Right renal pelvis (tissue), 4 donors: ENCODE measurements at places on chromosomes 5 and 9. TPM values are rescaled to one million over a fixed set of nuclear protein-coding genes. Genes with fewer than 3 reads are reported as not detected.

GRCh38 chr5:179265514-179266290, 79.6 kb downstream of the ADAMTS2 start:
- peak; percentile 50 for DNase-seq

DNA sequence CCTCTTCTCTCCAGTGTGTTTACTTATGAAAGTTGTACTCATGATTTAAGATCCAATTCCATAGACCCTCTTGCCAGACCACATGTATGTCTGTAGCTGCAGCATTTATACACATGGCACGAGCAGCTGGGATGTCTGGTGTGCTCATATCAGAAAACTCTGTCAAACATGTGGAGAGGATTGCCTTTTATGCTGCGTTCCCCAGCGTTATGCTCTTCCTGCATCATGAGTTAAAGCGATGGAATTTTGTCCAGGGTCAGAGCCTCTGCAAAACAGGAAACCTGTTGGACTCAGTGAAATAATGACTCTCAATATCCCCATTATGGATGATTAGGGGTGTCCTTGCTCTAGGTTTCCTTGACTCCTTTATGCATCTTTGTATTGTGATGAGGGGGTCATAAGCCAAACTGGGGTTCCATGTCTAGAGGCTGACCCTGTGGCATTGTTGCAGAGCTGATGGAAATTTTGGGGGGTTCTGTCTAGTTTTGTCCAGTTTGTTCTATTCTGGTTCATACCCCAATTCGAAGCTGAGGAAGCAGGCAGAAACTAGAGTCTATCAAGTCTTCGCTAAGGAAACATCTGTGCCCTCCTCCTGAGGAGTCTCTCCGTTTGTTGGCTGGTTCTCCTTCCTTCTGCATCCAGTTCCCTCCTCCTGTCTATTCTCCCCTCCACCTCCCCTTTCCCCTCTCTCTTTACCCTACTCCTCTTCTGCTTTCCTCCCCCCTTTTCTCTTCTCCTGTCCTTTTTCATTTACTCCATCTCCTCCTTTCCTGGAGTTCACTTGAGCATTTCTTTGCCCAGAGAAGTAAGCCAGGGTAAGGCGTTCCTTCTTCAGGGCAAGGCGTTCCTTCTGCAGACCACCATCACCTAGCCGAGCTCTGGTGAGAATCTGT, 252.8 kb downstream of the MAST4 start:
- no peak for DNase-seq

CYSRT1 gene
- polyA plus RNA-seq = 4.9 TPM

PLPP7 gene
- 2.5 TPM for polyA plus RNA-seq

GOLM1 gene
- 169 TPM for polyA plus RNA-seq

DNA sequence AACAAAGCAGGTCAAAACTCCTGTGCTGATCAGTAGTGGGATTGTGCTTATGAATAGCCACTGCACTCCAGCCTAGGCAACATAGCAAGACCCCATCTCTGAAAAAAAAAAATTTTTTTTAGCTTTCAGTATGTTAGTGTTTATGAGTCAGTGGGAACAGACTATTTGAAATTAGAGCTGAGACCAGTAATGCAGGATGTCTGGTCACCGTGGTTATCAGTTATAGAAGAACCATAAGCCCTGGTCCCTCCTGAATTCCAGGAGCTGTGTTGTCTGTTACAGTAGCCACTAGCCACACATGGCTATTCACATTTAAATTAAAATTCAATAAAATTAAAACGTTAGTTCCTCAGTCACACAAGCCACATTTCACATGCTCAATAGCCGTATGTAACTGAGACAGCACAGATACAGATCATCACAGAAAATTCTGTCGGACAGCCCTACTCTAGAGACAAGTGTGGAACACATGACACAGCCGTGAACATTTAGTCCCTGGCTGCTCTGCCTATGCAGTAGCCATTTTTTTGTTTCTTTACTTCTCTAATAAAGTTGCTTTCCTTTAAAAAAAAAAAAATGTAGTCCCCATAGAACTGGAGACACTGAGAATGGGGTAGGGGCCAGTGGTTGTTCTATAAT, 96.1 kb upstream of the SAP30L start:
- no peak for DNase-seq

BARHL1 gene
- not detected for polyA plus RNA-seq

- no peak for DNase-seq
Observed at GRCh38 chr5:157708866-157709265, 22.4 kb upstream of the THG1L start.

DNA sequence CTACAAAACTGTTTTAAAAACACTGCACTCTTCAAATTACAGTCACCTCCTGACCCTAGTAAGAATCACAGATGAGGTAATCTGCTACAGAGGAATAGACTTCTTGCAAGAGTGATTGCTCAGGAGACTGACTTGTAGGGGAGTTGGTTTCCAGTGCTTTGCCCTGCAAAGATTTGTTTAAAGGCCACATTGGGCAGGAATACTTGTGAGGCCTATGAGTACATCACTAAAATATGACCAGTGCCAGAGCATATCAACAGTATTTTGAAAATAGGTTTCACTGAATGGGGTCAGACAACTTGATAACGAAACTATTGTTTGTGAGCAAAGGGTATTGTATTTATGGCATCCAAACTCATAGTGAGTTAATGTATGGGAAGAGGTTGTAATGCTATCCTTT, 21.5 kb upstream of the CTNND2 start:
- no peak for DNase-seq
